ENCODE measurements at places on chromosomes 12 and 14. TPM values are rescaled to one million over a fixed set of nuclear protein-coding genes. Genes with fewer than 3 reads are reported as not detected.

Gene HOXC9
- 0.26 TPM for polyA plus RNA-seq

Gene PMEL
- polyA plus RNA-seq, result 3.5 TPM

DNA sequence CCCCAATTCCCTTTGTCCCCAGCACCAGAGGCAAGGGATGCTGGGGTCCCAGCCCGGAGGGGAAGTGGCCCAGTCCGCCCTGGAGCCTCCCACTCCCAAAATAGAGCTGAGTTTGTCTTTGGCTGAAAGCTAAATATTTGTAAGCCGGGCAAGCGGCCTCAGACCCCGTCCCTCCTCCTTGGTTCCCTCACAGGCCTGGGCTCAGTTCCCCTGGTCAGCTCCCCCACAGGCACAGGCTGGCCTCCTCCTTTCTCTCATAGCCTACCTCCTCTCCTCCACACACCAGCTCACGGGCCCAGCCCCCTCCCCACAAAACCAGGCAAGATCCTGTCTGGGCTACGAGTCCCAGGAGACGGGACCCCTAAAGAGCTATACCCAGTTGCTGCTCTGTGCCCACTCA is 1.3 kb downstream of the SP7 start:
- no peak for DNase-seq

- no peak for DNase-seq
Observed at GRCh38 chr12:117692512-117692911, 276.3 kb downstream of the KSR2 start.

DNA sequence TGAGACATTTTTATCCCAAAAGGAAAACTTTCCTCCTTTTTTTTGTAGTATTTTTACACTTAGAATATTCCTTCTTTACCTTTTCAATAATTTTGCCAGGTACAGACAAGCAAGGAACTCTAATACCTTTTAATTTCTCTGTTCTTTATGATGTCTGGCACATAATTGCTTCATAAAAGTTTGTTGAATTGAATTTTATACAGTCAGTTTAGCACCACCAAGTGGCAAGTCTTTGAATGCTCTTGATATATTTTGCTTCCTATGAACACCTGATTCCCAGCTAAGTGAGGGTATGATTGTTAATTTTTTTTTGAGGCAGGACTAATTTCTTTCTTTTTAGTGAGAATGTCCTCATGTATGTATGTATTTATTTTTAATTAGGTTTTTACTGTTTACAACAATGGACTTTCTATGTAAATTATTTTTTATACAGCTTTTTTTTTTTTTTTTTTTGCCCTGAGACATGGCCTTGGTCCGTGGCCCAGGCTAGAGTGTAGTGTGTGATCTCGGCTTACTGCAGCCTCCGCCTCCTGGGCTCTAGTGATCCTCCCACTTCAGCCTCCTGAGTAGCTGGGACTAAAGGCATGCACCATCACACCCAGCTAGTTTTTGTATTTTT is 6.9 kb downstream of the TBC1D15 start:
- no peak for DNase-seq

DNA sequence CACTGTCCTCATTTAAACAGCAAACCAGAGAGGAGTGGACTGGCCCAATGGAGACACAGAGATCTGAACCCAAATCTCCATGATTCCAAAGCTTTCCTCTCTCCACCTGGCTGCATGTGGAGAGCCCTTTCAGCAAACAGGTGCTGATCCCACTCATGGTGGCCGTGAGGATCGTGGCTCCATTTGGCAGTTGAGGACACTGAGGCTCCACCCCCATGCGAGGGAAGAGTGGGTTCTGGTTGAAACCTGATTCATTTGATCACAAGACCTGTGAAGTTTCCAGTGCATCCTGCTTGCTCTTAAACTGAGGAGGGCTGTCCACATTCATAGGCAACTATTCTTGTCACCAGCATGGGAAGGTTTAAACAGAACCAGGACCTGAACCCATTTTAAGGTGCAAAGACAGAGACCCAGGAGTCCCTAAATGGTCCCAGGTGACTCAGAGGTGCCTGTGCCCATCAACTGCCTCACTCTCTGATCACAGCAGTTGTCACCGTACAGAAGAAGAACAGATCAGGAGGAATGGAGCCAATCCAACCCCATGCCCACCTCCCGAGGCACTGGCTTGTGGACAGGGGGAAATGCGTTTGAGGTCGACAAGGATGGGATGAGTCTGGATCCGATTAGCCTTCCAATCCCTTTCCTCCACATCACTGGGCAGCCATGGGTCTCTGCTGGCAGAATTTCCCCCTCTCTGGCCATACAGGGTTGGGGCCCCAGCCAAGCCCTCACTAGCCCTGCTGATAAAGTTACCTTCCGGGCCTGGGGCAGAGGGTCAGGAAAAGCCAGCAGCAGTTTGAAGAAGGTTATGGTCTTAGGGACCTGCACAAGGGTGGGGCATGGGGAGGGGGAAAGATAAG is 45.5 kb upstream of the BCL11B start:
- DNase-seq, result no peak

DNA sequence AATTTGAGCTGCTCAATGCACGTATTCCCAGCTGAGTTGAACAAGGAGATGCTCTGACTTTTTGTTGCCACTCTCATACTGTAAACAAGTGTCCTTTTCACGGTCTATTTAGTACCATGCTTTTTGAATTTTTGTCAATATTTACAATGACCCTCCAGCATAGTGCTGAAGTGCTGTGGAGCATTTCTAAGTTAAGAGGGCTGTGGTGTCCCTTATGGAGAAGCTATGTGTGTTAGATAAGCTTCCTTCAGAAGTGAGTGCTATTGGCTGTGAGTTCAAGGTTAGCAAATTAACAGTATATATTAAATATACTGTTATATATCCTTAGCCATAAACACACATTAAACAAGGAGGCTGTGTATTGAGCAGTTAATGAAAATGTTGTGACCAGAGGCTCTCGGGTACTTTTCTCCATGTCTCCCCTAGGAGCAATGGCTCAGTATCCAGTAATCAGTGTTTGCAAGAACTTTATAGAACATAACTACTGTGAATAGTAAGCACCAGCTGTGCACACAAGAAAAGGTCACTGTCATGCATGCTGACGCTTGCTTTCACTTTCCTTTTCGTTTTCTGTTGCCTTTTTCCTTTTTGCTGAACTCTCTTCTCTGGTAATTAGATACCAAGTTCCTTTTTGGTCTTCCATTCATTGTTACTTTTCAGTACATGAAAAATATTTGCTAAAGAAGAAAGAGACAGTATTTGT is 187.2 kb upstream of the NEDD1 start:
- DNase-seq, result no peak

- no peak for DNase-seq
Observed at GRCh38 chr12:57759360-57759980, 4.6 kb downstream of the MARCHF9 start.

- no peak for DNase-seq
Observed at GRCh38 chr14:54929556-54929955, 26.9 kb upstream of the GCH1 start.
